ENCODE measurements at places on chromosomes 3 and 15.
A peak's percentile ranks its signal among the peaks of the same experiment; 100 is the strongest.

GRCh38 chr3:158121295-158121694 is 11.4 kb downstream of the RSRC1 start:
- no peak for DNase-seq

GRCh38 chr15:27872355-27872754 is 226.8 kb downstream of the OCA2 start:
- no peak for DNase-seq

DNA sequence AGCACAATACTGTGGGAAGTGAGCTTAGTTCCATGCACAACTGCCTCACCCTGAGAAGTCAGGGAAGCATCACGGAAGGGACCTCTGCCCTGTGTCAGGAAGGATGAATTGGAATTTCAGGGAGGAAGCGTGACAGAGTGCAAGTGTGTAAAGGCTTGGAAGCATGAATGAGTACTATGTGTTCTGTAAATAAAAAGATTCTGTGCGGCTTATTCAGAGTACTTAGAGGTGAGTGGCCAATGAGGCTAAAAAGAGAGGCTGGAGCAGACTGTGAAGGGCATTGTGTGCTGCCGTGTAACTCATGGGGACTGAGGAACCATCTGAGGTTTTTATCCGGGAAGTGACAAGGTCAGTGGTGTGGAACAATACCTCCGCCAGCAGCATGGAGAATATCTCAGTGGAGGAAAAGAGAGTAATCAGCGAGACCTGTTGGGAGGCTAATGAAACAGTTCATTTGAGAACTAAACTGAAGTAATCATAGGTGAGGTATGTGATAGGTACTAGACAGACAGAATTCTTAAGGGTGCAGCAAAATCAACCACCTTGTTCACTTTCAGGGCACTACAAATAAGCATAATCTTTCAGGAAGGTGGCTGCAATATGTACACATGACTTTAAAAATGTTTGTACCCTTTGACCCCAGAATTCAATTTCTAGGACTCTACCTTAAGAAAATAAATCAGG is 64.9 kb upstream of the SPRED1 start:
- no peak for DNase-seq

DNA sequence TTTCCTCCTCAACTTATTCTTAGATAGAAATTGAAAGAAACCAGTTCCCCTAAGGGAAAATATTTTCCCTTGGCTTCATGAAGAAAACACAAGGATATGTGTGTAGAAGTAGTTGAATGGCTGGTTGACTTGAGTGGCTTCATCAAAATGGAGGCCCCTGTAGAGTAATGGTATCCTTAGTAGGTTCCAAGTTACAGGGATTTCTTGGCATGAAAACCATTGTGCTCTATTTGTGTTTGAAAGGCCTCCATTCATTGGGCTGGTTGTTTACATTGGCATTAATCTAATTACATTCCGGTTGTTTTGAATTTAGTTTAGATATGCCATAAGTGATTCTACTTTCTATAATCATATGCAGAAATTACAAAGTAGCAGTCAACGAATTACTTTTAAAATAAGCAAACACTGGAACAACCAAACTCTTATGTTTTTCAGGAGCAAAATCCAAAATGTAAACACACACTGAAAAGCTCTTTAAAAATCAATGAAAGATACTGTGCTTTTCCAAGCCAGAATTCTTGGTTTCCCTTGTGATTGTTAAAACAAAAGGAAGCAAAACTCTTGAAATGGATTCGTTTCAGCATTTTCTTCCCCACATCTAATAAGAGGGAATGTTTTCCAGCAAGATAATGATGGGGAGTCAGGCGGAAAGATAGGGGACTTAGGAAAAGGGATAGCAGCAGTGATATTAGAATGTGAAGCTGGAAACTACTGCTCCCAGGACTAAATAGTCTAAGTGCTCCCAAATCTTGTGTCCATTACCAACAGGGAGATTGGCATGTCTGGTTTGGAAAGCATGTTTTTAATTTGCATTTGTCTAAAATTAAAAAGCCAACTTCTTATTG is 77.0 kb downstream of the EPHA3 start:
- DNase-seq, result no peak

- DNase-seq, result peak; percentile 7
Measured at GRCh38 chr3:67863869-67864268, 209.5 kb upstream of the SUCLG2 start.

- DNase-seq, result no peak
Measured at GRCh38 chr3:126113238-126113555, 29.3 kb upstream of the SLC41A3 start.

DNA sequence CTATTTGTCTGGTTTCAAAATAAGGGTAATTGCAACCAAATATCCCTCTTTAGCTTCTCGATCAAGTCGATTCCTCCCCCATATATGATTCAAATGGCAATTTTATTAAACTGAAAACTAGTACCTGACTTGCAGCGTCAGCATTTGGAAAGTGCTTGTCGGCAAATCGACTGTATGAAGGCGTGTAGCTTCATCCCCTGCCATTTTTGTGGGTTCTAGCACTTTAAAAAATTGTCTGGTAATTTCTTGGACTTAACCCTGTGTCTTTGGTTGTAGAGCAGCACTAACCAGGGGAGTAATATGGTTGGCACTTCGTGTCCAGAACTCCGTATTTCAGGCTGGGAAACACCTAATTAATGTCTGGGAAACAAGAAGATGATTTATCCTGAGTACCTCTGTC is 573 bp downstream of the MME start:
- DNase-seq, result peak; percentile 32

DNA sequence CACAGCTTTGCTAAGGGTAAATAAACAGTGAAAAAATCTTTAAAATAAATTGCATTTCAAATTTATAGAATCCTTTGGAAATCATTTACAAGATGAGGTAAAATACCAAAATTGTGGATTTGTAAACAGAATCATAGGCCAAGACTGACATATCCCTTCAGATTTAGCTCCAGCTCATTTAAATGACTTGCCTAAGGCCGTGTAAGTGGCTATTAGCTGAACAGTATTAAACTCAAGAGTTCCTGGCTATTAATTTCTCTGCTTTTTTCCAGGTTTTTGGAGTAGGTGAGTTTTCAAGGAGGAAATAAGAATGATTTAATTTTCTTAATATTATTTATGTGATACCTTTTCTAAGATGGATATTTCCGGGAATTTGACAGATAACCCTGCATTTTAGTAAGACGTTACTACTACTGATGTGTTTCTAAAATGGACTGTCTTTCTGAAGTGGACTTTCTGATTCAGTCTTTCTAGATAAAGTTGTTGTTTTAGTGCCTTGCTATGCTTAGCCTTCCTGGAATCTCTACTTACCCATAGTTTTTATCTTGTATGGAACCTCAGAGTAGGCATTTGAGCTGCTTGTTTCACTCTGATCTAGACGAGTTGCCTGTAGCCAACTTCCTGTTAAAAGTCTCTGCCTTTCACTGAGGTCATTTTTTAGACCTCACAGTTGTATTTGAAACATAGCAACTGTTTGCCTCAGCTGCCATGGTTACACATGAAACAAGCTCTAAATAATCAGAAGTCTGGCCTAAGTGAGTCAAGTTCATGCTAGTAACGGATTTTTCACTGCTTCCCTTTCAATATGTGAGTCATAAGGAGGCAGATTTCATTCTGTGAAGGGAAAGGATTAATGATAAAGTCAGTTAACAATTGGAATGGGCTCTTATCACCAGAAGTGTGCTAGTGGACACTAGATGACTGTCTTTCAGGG is 127.0 kb downstream of the KLHL25 start:
- peak; percentile 93 for DNase-seq

DNA sequence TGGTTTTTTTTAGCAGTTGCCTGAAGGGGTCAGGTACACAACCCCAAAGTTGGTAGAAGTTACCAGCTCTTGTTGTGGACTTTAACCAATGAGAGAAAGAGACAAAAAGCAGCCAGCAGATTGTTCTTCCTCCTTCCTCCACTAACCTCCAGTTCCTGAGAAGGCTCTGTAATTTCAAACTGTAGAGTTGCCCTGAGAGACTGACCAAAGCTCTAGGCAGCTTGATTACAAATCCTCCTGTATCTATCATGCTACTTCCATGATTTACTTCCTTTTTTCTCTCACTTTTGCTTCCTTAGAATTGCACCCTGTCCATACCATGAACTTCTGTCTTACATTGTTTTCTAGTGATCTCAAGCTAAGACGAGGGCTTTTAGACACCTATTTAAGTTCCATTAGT is 29.2 kb downstream of the NSUN3 start:
- DNase-seq, result no peak

- DNase-seq, result no peak
Measured at GRCh38 chr3:177351206-177351605, 153.9 kb upstream of the TBL1XR1 start.

- DNase-seq, result no peak
Measured at GRCh38 chr15:100999369-100999768, 80.2 kb downstream of the LRRK1 start.

- DNase-seq, result peak; percentile 78
Measured at GRCh38 chr3:11059090-11059798, 66.7 kb downstream of the SLC6A1 start.

GRCh38 chr3:21405671-21406667 is 345.0 kb downstream of the ZNF385D start:
- no peak for DNase-seq

GRCh38 chr3:5918626-5919025 is 731.1 kb downstream of the EDEM1 start:
- no peak for DNase-seq

GRCh38 chr3:64094713-64095079 is 71.4 kb upstream of the PSMD6 start:
- DNase-seq, result no peak

DNA sequence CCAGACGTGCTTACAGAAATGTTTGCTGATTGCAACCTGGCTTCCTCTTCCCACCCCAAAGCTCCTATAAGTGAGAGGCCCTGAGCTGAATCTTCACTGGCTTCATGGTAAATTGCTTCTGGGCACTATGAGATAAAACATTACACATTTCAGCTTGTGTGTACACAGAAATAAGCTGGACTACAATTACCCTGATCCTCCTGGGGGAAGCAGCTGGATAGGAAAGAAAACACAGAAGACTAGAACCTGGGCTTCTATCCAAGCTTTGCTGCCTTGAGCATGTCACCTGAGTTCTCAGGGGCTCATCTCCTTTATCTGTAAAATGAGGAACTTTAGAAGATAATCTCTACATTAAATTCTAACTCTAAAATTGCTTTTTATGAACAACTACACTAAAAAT is 40.3 kb downstream of the THBS1 start:
- DNase-seq, result peak; percentile 37

GRCh38 chr3:10804183-10804648 is 11.8 kb upstream of the SLC6A11 start:
- no peak for DNase-seq

DNA sequence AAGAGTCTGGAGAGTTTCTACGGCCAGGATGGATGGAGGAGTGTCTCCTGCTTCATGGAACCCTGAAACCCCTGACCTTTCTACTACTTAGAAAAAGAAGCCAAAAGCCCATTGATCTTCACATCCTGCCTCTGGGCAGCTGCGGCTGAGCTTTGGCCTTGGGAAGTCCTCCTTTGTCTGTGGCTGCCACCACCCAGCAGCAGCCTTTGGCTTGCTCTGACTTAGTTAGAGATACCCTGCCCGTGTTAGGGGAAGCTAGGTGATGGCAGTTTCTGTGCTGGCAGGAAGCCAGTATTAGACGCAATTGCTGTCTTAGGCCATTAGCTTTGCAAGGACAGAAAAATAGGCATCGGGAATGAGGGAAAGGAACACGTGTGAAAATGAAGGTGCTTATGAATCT is 18.8 kb downstream of the APH1B start:
- DNase-seq, result no peak

- DNase-seq, result peak; percentile 22
Measured at GRCh38 chr3:45572755-45573154, 21.8 kb upstream of the LIMD1 start.

GRCh38 chr3:117226932-117227331 is 517.4 kb downstream of the TUSC7 start:
- no peak for DNase-seq

GRCh38 chr3:129616291-129616690 is 9.8 kb upstream of the PLXND1 start:
- DNase-seq, result no peak

DNA sequence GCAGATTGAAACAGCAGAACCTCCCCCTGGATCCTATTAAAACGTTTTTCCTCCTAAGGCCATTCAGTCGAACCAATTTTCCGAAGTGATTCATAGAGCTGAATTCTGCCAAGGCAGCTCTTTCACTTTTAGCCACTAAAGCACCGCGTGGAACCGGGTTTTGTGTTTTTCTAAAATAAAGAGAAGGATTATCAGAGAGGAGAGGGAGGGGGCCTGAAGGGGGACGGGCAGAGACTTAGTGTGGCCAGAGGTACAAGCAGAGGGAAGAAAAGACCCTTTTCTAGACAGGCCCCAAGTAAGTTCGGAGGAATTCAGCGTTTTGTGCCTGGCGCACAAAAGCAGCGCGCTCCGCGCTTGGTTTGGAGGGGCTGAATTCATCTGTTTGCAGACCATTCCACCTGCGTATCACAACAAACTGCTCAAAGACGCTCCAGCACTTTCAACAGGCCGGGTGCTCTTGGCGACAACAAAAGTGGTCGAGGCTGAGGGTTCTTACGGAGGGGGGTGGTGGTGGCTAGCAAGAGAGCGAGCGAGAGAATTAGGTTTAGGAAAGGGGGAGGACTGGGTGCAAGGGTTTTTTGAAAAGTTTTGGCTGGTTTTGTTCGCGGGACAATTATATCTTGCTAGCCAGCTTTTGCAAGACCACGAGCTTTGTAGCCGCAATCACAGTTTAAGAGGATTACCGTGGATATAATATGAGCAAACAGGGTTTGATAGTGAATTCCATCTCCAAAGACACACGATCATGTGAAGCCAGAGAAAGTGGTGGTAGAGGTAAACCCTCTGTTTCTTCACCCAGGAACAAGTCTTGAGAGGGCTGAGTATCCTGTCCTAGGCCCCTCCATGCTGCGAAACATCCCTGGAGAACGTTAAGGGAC is 1.2 kb upstream of the FEZF2 start:
- DNase-seq, result peak; percentile 18

DNA sequence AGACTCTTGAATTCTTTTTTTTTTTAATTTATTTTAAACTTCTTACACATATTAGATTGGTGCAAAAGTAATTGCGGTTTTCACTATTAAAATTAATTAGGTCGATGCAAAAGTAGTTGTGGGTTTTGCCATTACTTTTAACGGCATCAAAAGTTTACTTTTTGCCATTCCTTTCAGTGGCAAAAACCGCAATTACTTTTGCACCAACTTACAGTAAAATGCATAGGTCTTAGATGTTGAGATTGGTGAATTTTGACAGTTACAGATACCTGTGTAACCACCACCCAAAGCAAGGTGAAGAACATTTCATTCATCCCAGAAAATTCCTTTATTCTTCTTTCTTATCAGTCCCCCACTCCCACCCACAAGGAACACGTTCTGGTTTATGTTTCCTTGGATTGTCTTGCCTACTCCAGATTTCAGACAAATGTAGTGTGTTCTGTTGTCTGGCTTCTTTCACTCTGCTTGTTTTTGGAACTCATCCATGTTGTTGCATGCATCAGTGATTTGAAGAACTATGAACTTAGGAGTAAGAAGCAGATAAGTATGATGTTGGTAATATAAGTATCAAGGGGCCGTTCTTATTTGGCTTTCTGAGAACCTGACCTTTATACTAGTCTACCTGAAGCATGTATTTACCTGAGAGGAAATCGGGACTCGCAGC is 198.4 kb upstream of the UBE2E1 start:
- no peak for DNase-seq

Data from myocyte (in vitro differentiated cells).